Fibroblast of lung (primary cell): ENCODE measurements at places on chromosomes 2 and 18. TPM values are rescaled to one million over a fixed set of nuclear protein-coding genes. Genes with fewer than 3 reads are reported as not detected.

DNA sequence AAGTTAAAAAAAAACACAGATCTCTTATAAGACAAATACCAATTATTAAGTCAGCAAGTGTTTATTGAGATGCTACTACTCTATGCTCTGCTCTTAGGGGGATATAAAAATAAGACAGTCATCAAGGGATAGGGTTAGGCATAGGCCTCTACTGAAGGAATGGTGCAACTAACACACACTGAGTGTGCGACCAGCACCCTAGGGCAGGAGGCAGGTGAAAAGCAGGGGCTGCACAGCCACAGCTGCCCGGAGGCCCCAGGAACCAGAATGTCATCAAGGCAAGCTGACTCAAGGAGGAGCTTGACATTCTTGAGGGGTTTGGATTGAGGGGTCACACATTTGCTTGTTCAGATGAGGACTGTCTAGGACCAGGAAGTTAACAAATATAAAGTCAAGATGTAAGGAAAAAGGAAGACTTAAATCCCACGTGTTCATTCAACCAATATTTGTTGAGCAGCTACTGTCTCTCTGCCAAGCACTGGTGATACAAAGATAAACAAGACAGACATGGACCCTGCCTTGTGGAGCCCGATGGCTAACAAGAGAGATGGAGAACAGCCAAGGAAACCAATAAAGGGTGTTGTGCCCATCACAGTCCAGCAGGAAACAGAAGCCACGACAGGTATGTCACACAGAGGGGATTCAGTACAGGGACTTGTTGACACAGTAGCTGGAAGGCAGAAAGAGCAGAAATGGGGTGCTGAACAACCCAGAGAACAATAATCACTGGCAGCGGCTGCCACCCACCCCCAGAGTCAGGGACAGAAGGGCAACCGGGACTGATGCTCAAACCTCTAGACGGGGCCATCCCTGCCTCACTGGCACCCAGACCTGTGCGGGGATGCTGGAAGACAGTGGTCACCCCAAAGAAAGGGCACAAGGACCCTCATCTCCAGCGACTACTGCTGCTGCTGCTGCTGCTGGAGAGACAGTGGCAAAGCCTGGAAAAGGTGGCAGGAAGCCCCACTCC lies 45.8 kb upstream of the MAL start:
- DNase-seq, result no peak
- H3K4me1 ChIP-seq, result no peaks in the 10 kb centered on the region
- H3K27ac ChIP-seq, result no peak overlapping the region
- H3K27me3 ChIP-seq, result no peaks in the 10 kb centered on the region
- H3K36me3 ChIP-seq, result no peaks in the 10 kb centered on the region
- H3K4me3 ChIP-seq, result no peak overlapping the region

DNA sequence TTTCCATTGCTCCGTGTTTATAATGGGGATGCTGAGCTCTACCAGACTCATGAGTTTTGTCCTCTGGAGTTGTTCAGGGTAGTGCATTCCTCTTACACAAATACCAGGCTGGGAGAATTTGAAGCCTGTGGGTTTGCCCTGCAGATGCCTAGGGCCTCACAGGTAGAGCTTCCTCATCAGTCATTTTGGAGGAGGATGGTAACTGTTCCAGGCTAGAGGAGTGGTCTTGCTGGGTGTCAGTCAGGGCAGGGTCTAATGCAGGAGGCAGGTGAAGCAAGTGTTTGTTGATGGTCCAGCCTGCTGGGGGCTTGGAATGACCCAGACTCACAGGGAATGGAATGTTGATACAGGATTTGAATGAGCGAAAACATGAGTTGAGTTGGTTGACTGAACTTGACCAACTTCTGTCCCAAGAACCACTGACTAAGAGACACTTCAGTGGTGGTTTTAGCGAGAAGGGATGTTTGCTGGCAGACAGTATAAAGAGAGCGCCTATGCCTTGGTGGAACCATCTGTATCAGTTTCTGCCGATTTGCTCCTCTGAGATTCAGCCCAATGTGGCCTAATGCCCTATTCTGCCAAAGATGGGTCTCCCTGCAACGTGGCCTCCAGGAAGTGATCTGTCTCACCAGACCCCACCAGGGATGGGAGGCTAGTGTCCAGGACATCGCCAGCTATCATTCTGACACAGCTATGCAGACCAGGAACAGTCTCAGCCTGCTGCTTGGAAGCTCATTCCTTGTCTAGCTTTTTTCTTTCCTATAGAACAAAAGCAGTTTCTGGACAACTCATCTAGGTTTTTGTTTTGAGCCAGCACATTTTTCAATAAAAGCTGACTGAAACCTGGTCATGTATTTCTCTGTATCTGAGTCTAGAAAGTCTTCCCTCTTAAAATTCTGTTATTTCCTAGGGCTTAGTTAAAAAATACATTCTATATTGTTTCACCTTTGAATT lies 9.3 kb downstream of the IL1R2 start:
- DNase-seq, result no peak
- H3K27me3 ChIP-seq, result peaks cover 9% of the 10 kb centered on the region
- H3K4me3 ChIP-seq, result no peak overlapping the region
- no peaks in the 10 kb centered on the region for H3K36me3 ChIP-seq

- H3K27me3 ChIP-seq, result no peaks in the 10 kb centered on the region
- peak within 1 kb of the TSS; percentile 63 for H3K4me3 ChIP-seq
- H3K36me3 ChIP-seq, result no peaks in the 10 kb centered on the region
- H3K4me1 ChIP-seq, result no peaks in the 10 kb centered on the region
Measured at GRCh38 chr2:96642564-96643360, at the start of gene FER1L5. FER1L5 (plus strand) TSS chr2:96642764; CDS start chr2:96642837, 73 bp downstream.

DNA sequence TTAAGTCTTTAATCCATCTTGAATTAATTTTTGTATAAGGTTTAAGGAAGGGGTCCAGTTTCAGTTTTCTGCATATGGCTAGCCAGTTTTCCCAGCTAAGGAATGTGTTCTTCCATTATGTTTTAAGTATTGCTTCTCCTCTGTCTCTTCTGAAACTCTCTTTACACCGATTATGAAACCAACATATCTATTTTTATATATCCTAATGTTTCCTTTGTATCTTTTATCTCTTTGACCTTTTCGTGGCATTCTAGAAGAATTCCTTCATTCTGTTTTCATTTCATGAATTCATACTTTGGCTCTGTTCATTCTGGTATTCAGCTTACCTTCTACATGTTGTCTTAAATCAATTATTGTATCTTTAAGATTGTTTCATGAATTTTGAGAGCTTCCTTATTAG lies 697.0 kb upstream of the ACVR2A start:
- DNase-seq, result no peak
- no peaks in the 10 kb centered on the region for H3K36me3 ChIP-seq
- H3K4me1 ChIP-seq, result no peaks in the 10 kb centered on the region
- no peaks in the 10 kb centered on the region for H3K27me3 ChIP-seq
- H3K27ac ChIP-seq, result no peak overlapping the region

DNA sequence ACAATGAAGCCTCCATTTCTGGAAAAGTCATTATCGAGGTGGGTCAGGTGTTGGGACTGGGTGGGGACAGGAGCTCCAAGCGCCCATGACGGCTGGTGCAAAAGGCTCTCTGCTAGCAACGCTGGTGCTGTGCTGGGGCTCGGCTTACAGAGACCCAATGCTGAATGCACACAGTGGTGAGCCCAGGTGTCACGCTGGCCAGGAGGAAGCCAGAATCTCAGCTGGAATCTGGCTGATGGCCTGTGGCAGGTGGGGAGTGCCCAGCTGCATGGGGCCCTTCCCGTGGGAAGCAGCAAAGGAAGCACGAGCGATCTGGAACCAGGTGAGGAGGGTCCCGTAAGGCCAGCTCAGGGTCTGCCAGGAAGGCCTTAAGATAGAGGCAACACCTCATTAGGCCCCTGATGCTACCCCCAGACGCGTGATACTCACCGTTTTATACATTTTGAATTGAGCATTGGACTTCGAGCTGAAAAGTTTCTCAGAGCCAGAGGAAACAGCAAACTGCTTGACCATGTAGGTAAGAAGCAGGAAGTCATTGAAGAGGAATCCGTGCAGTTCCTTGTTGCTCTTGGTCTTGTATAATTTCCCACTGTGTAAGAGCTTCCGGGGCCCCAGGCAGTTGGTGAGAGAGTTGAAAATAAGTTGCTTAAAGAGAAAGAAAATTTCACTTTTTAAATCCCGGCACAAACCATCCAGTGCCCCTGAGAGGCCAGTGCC lies 34.7 kb downstream of the FAM228A start:
- H3K27me3 ChIP-seq, result no peaks in the 10 kb centered on the region
- no peak overlapping the region for H3K27ac ChIP-seq
- no peak for DNase-seq
- no peaks in the 10 kb centered on the region for H3K4me1 ChIP-seq
- H3K36me3 ChIP-seq, result peaks cover 5% of the 10 kb centered on the region

GRCh38 chr18:54386043-54386442 lies 28.3 kb downstream of the C18orf54 start:
- H3K27ac ChIP-seq, result no peak overlapping the region
- H3K4me3 ChIP-seq, result no peak overlapping the region
- no peak for DNase-seq
- H3K27me3 ChIP-seq, result no peaks in the 10 kb centered on the region

DNA sequence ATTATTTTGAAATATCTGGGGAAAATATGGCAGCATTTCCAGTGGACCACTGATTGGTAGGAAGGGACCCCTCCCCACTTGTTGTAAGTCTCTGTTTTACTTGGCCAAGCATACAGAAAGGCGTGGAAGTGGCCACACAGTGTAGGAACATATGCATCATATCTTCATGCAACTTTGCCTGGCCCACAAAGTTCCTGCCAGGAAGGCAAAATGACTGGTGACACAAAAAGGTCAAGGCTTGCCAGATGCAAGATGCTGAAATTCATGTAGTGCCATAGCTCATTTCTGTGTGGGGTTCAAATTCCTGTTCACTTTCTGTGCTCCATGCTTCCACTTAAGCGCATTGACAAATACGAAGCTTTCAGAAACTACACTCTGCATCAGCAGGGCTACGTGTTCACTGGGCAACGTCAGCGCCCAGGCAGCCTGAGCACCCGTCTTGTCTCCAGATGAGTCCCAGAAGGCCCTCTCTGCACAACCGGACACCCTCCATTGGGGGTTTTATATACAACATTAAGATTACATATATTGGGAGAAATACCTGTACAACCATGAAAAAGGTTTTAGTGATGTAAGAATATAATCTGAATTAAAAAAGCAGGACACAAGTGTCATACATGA lies 3.6 kb downstream of the DYNC2LI1 start:
- peak; percentile 89 for DNase-seq
- H3K36me3 ChIP-seq, result peaks cover 1% of the 10 kb centered on the region
- H3K27me3 ChIP-seq, result no peaks in the 10 kb centered on the region
- H3K4me3 ChIP-seq, result no peak overlapping the region

- H3K4me3 ChIP-seq, result no peak overlapping the region
- H3K4me1 ChIP-seq, result no peaks in the 10 kb centered on the region
- no peaks in the 10 kb centered on the region for H3K27me3 ChIP-seq
- no peak overlapping the region for H3K27ac ChIP-seq
- peak; percentile 60 for DNase-seq
Measured at GRCh38 chr2:137192366-137193310, 427.3 kb downstream of the THSD7B start.

CFAP65 gene
- total RNA-seq, result not detected in 2 replicates

C1GALT1C1L gene
- total RNA-seq, result 0.33 and 0.51 TPM in 2 replicates

SPDYA gene
- 0.77 and 0.83 TPM in 2 replicates for total RNA-seq

TMEM163 gene
- total RNA-seq, result under 0.01 TPM in 1 of 2 replicates, not detected in the other

CRYBA2 gene
- total RNA-seq, result not detected in 2 replicates
